Activated CD4-positive, alpha-beta T cell treated with anti-CD3 and anti-CD28 coated beads, Interleukin-2, amount 50 U/mL, for 1 hour (primary cell): ENCODE measurements at places on chromosomes 12 and 14.

GRCh38 chr12:45336762-45337596 lies 121.1 kb downstream of the ANO6 start:
- DNase-seq = no peak

- no peak for DNase-seq
Measured at GRCh38 chr12:29039013-29039412, 110.1 kb upstream of the FAR2 start.

- DNase-seq = no peak
Measured at GRCh38 chr12:7229741-7230140, 40.3 kb downstream of the PEX5 start.

DNA sequence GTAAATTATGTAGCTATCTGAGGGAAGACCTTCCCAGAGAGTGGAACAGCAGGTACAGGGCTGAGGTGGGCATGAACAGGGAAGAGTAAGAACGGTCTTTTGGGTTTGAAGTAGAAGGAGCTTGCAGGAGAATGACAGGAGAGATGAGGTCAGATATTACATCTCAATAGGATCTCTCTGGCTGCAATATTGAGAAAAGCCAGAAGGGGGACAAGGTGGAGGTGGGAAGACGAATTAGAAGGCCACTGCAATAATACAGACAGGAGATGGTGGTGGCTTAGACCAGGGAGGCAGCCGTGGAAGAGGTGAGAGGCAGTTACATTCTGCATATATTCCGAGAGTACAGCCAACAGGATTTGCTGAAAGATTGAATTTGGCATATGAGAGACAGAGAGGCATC lies 310.2 kb downstream of the APAF1 start:
- no peak for DNase-seq

DNA sequence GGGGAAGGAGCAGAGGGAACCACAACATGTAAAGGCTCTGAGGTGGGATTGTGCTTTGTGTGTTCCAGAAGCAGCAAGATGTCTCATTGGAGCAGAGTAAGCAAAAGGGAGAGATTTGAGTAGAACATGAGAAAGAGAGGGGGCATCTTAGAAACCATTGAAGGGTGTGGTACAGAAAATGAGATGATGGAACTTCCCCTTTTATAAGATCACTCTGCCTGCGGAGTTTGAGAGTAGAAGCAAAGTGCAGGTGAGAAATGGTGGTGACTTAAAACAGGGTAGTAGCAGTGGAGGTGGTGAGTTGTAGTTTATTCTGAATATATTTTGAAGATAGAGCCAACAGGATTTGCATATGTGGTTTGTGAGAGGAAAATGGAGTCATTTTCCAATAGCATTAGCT lies 56.0 kb downstream of the FBXO34 start:
- DNase-seq = no peak

- no peak for DNase-seq
Measured at GRCh38 chr12:49895773-49896172, 7.9 kb downstream of the FAIM2 start.

DNA sequence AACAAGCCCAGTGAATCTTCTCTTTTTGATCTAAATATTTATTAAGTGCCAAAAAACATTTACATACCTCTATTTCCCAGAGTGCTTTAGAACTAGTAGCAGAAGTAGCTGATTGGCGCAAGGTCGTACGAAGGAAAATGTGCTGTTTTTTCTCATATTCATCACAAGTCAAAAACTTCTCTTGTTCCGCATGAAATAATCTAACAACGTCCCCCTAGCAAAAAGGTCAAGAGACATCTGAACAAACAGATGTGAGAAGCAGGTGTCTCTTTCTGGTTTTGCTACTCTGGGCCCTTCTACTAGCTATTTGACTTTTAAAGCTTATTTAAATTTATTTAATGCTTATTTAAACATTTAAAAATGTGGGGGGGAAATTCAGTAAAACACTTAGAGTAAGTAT lies 117.8 kb downstream of the ITPR2 start:
- DNase-seq = no peak

- DNase-seq = no peak
Measured at GRCh38 chr12:109510196-109510595, 32.8 kb downstream of the UBE3B start.

DNA sequence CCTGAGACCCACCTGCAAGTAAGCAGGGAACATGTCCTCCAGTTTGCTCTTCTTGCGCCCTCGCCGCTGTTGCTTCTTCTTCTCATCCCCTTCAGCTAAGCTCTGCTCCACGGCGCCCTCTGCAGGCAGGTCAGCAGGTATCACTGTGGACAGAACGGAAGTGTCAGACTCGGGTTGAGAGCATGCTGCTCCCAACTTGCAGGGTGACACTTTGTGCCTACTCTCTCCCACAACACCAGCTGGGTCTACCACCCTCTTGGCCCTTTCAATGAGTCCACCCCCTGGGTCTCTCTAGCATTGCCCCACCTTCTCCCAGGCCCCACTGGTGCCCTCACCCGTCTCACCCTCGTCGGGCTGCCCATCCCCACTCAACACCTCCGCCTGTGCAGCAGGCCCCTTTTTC lies 16.7 kb downstream of the KMT2D start:
- DNase-seq = peak; percentile 87

DNA sequence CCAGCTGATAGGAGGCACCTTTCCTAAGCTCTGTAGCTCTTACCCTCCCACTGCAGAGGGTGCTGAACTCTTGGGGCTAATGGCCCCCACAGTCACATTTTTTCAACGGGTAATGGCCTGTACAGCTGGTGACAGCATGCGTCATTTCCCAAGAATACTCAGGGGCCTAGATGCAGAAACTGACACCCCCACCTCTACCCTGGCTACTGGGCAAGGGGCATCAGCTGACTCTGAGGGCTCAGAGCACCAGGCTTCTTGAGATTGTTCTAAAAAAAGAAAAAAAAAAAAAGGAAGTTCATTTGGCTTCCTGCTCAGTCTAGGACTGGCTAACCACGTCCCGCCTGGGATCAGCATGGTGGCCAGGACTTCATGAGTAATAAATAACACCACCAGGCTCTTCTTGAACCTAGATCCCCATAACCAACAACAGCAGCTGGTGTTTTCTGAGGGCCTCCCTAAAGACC lies 35.2 kb downstream of the ZFP36L1 start:
- no peak for DNase-seq

- no peak for DNase-seq
Measured at GRCh38 chr12:4296751-4297150, 23.2 kb downstream of the CCND2 start.

DNA sequence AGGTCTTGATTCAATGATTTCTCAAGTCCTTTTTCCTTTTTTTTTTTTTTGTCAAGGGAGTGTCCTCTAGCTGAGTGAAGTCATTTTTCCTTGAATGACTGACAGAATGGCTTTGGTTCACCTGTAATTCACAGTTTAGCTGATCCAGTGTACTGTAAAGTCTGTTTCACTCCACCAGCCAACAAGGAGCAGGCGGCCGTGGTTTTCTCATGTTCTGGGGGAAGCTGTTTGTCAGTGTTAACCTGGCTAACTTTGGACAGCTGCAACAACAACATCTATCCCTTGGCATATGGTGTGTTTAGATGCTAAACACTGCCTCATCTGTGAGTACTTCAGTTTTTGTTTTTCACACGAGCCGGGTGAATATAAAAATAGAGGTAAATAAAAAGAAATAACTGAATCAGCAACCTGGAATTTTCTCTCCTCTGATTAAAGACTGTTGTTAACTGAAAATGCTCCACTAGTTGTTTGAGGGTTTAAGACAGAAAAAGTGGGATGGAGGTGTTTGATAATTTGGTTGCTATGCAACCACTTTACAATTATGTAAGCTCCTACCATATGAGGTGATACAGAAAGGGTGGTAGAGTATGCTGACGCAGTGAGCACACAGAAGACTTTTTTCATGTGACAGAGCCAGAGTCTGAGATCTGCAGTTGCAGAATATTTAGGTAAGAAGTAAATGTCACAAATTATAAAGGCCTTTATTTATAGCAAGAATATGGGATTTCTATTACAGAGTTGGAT lies 50.3 kb upstream of the SLC2A13 start:
- no peak for DNase-seq
